Cardiac septum (tissue), 1 donor: ENCODE measurements at places on chromosomes 2 and 18. TPM values are rescaled to one million over a fixed set of nuclear protein-coding genes. Genes with fewer than 3 reads are reported as not detected.

GRCh38 chr2:15160201-15160991, 400.7 kb downstream of the NBAS start:
- DNase-seq, result no peak

DNA sequence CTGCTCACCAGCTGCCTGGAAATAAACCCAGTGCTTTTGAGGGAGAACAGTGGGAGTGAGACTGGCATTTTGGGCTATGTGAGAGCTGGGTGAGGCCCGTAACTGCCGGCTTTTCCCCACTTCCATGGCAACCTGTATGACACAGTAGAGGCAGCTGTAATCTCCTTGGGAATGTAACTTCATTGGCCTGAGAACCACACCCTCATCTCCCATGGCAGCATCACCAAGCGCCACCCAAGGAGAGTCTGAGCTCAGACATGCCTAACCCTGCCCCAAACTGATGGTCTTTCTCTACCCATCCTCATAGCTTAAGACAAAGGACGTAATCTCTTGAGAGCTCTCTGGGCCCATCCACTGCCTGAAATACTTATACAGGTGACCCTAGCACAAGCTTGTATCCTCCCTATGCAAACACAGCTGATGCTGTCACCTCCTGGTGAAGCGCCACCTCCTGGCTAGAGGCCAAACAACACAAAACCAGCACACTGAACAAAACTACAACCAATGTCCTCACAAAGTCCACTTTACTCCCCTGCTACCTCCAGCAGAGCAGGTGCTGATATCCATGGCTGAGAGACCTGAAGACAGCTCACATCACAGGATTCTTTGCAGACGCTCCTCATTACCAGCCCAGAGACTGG, 763.4 kb upstream of the NRXN1 start:
- DNase-seq, result no peak

DNA sequence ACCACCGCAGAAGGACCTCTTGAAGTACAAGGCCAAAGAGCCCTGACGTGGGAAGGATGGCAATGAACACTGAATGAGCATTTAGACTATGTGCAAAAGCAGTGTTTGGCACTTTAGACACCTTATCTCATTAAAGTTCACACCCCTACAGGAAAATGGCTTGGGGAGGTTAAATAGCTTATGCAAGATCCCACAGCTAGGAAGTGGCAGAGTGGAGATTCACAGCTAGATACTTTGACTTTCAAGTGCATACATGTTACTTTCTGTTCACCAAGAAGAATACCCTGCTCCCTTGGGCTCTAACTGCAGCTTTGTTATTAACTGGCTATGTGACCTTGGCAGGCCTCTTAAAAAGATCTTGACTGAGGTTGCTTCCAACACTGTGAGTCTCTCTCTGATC, 58.2 kb downstream of the ICOS start:
- DNase-seq, result no peak

- DNase-seq, result peak; percentile 75
Measured at GRCh38 chr18:79508565-79509535, 113.1 kb downstream of the NFATC1 start.

- no peak for DNase-seq
Measured at GRCh38 chr2:222320436-222321395, 21.9 kb upstream of the PAX3 start.

DNA sequence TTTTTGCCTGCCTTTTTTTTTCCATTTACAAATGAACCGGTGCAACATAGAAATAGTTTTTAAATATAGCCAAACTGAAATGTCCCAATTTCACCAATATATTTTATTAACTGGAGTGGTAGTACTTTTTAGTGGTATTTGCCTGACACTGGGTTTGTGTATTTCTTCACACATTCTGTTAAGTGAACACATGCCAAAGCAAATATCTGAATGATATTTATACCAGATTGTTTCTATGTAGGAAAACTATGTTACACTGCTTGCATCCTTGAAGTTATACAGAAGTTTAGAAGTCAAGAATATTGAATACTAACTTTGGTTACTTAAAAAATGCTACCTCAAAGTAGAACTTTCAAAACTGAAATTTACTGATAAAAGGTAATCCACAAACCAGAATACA, 19.4 kb upstream of the ITPRID2 start:
- DNase-seq, result no peak

DNA sequence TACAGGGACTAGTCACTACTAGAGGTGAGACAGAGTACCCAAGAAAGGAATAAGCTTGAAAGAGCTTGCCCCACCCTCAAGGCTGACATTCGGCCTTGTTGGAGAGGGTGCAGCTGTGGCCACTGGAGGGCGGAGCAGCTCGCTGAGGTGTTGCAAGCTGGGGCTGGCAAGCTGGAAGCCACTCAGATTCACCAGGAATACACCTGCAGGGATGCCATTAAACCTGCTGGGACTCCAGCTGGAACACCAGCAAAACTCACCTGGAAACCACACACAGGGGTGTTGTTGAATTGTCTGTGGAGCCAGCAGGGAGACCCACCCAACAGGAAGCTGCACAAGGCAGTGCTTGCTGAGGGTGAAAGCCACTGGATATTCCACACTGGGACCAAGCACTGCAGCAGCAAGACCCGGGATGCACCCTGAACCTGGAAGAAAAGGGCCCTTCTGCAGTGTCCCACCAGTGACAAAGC, 26.1 kb downstream of the KCTD18 start:
- no peak for DNase-seq

- DNase-seq, result peak; percentile 39
Measured at GRCh38 chr2:2564300-2565078, 233.4 kb upstream of the MYT1L start.

GRCh38 chr2:62158444-62159121, 37.3 kb upstream of the B3GNT2 start:
- no peak for DNase-seq

DNA sequence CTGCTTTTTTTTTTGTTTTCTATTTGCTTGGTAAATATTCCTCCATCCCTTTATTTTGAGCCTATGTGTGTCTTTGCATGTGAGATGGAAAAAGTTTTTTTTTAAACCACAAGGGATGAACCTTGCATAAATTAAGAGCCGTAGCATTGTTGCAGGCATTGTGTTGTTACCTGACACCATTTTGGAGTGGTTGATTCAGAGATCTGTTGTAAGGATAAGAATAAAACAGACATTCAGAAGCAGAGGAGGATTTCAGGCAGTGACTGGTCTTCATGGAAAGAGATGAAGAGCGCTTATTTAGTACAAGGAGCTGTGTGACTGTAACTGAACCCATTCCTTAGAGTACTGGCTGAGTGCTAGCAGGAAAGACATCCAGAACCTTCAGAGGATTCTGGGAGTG, 101.2 kb downstream of the LTBP1 start:
- DNase-seq, result no peak

DNA sequence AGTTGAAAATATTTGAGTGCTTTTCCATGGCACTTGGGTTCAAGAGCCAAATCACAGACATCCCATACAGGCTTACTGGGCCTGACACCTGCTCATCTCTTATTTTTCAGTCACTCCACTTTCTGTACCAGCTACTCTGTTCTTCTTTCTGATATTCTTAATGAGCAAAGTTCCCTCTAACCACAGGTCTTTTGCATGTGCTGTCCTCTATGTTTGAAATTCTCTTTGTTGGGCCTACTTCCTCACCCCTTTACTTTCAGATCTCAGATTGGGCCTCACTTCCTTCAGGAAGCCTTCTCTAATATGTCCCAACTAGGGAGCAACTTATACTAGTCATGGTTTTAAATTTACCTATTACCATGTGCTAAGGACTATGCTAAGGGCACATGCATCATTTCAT, 81.8 kb upstream of the RBMS1 start:
- DNase-seq, result no peak

DNA sequence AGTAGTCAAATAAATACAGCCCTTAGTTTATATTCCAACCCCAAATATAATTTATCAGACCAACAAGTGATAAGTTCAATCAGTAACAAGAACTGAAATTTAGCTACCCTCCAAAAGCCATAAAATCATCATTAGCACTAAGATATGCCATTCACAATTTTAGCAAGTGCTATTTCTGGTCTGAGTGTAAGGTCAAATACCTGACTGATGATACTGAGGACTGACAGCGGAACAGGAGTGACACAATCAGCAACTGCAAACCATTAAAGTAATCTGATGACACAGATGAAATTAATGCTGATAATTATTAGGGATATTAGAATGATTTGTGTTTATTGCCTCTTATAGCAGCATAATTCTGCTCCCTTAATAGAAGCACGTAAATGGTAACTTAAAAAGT, 152.7 kb upstream of the SPHKAP start:
- no peak for DNase-seq

- DNase-seq, result no peak
Measured at GRCh38 chr2:2706306-2706705, 375.2 kb upstream of the MYT1L start.

DNA sequence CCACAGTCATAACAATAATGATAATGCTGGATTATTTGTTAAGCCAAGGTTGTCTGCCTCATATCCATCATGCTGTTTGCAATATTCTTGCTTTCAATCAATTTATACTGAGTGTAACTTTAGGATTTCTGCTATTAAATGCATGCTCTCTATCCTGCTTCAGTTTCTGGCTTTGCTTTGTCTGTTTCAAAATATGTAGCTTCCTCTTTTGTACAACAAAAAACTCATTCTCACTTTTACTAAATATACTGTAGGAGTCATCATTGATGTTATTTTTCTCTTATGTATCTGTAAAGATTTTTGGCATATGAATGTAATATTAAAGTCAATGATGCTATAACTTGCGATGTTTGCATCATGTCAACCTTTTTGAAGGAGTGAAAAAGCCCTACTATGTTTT, 149.3 kb downstream of the GPD2 start:
- DNase-seq, result no peak

GRCh38 chr2:120313695-120314615, 32.0 kb upstream of the INHBB start:
- peak; percentile 69 for DNase-seq

DNA sequence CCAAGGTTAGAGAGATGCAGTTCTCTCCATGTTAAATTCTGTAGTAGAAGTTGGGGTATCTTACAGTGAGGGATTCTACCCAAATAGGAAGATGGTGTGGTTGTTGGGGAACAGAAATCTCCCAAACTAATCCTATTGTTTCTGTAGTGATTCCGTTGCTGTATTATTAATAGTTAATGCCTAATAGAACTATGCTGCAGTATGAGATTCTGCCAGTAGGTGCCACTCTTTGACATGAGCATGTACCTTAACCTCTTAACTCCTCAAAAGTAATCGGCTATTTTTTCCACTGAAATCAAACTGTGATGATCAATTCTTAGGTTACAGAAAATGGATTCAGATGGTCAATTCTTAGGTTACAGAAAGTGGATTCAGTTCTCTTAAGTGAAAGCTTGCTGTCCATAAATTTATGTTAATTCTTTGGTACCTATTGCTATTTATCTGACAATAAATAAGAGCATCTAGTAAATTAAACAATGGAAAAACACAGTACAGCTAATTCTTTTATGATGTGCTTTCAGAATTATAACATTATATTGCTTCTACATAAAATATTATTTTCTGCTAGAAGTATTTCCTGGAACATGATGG, 97.9 kb upstream of the DLX2 start:
- no peak for DNase-seq

DNA sequence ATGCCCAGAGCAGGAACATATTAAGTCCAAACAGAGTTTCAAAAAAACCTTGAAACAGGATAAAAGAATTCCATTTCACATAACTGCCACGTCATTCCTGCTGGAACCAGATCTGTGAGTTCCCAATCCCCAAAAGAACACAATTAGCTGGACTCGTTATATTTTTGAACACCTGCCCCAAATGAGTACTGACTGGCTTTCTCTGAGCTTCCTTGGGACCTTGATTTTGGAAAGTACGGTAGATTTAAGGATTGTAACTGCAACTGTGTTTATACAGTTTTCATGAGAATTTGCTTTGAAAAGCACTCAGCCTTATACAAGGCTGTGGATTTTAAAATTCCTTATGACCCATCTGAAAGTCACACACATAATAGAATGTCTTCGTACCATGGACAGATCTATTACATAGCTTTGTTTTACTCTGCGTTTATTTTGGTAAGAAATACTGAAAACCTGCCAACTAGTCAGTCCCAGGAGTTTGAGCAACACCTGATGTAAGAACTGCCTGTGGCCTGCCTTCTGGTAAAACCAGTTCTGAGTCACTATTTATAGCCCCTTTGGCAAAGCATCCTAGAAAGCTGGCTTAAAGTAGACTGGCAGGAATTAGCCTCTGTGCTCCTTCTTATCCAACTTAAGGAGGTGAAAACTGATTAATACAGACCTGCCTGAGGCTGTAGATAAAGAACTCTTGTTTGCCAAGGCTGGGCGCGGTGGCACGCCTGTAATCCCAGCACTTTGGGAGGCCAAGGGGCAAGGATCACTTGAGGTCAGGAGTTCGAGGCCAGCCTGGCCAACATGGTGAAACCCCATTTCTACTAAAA, 48.1 kb downstream of the MERTK start:
- no peak for DNase-seq

- no peak for DNase-seq
Measured at GRCh38 chr2:35651688-35652323, 703.8 kb upstream of the CRIM1 start.

GRCh38 chr2:127261804-127262406, 32.0 kb downstream of the ERCC3 start:
- DNase-seq, result no peak

- DNase-seq, result no peak
Measured at GRCh38 chr2:204177977-204178522, 241.5 kb downstream of the ICOS start.

- DNase-seq, result no peak
Measured at GRCh38 chr18:77702686-77703085, 453.0 kb downstream of the GALR1 start.

The APCDD1 gene
- 9.9 TPM for total RNA-seq

The KANSL1L gene
- total RNA-seq, result 25.9 TPM

The CCDC150 gene
- 1.5 TPM for total RNA-seq

The RGPD3 gene
- total RNA-seq, result 0.08 TPM

The SCN3A gene
- 0.35 TPM for total RNA-seq

The NEU4 gene
- not detected for total RNA-seq

The ALPG gene
- not detected for total RNA-seq

The ADAM23 gene
- total RNA-seq, result 78.7 TPM

The KIF1A gene
- total RNA-seq, result 10.2 TPM

The TWIST2 gene
- total RNA-seq, result 0.83 TPM

The SLC9A4 gene
- total RNA-seq, result not detected
